ENCODE measurements at places on chromosomes 11 and 22.

GRCh38 chr11:33490842-33491370, 209.7 kb downstream of the C11orf91 start:
- DNase-seq: no peak

DNA sequence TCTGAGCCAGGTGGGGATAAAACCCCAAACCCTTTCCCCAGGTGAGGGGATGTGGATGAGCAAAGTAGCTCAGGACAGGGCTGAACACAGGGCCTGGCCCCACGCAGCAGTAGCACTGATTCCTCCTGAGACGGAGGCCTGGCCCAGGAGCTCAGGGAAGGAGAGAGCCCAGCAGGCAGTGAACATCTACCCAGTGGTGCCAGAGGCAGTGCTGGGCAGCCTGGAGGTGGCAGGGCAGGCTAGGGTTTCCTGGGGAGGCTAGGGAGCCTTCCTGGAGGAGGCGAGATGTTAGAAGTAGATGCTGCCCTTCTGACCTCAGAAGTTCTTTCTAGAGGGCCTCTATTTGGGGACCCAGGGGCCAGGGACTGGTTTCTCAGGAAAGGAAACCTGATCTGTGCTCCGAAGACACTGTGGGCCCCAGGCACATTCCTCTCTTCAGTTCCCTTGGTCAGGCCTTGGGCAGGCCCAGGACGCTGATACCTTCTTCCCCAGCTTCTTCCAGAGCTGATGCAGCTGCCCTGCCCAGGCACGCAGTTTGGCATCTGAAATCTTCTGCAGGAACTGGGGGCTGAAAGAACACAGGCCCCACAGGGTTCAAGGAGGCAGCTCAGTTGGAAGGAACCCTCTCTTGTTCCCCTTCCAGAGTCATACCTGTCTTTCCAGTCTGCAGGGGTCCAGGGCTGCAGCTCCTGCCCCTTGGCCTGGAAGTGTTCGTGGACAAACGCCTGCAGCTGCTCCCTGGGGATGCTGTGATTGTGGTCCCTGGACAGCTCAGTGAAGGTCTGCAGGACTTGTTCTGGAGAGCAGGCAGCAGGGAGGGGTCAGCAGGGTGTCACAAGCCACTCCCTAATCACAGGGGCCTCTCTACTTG, 16.8 kb downstream of the TREH start:
- no peak for DNase-seq

- no peak for DNase-seq
Measured at GRCh38 chr22:36010090-36010489, 18.5 kb downstream of the RBFOX2 start.

DNA sequence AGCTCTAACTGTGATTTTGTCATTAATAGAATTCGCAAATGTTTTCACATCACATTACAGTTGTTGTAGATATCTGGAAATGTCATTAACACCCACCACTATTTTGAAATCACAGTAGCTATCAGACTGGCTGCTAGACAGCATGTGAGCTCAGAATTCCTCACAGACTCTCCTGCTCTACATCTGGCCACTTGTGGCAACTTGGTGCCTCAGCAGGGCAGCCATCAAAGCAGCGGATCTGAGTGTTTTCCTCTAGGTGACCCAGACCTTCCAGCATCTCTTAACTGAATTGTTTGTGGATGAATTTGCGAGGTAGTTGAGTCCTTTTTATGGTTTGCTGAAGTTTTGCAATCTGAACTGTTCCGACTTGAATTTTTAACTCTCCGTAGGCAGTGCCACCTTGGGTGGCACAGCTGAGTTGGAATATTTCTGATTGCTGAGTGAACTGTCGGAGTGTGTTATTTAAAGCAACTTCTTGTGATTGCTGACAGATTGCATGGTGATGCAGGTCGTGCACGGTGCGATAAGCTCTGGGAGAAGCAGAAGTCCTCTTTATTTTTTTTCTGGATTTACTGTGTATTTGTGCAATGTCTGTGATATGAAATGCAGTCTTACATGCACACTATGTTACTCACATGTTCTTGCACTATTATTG, 114.0 kb upstream of the PLET1 start:
- no peak for DNase-seq

GRCh38 chr11:75539459-75540334, 14.0 kb upstream of the GDPD5 start:
- DNase-seq: no peak

DNA sequence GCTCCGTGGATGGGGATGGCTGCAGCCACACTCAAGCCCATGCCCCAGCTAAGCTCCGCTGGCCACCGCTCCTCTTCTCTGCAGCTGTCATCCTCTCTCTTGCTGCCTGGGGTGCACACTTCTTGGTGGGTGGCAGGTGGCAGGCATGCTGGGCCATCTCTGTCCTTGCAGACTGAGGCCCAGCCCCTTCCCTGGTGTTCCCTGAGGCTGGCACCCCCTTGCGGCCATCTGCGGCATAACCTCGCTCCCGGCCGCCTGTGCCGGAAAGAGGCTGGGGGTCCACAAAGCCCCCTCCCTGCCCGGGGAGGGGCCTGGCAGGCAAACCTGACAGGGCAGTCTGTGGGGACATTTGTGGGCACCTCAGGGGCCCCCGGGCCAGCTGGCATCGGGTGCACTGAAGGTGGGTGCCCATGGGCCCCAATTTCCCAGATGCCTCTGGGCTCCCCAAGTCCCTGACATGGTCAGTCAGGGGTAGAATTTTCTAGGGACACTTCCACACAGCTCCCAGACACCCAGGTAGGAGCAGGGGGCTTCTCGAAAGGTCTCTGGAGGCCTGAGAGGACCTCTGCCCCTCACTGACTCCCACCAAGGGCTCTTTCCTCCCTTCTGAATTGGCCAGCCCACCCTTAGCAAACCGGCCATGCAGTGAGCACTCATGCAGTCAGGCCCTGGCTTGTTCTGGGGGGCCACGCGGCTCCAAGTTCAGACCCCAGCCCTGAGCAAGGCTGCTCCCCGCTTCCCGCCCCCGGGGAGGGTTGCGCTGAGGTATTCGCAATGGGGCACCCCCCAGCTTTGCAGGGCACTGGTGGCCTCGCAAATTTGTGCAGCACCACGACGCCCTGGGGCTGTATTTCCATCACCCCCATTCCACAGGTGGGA, 23.5 kb upstream of the TH start:
- no peak for DNase-seq

Measured in cortex of kidney (tissue), 1 donor.